Memory B cell (primary cell): ENCODE measurements at places on chromosomes 5 and 9.
A peak's percentile ranks its signal among the peaks of the same experiment; 100 is the strongest.

- DNase-seq, result no peak
These were observed 20.0 kb upstream of the TEK start for GRCh38 chr9:27088981-27089380.

GRCh38 chr9:83992407-83992806 lies 11.8 kb downstream of the RMI1 start:
- no peak for DNase-seq

GRCh38 chr5:134006115-134006514 lies 1.3 kb upstream of the VDAC1 start:
- no peak for DNase-seq

GRCh38 chr9:21322911-21323461 lies 12.2 kb downstream of the KLHL9 start:
- no peak for DNase-seq

DNA sequence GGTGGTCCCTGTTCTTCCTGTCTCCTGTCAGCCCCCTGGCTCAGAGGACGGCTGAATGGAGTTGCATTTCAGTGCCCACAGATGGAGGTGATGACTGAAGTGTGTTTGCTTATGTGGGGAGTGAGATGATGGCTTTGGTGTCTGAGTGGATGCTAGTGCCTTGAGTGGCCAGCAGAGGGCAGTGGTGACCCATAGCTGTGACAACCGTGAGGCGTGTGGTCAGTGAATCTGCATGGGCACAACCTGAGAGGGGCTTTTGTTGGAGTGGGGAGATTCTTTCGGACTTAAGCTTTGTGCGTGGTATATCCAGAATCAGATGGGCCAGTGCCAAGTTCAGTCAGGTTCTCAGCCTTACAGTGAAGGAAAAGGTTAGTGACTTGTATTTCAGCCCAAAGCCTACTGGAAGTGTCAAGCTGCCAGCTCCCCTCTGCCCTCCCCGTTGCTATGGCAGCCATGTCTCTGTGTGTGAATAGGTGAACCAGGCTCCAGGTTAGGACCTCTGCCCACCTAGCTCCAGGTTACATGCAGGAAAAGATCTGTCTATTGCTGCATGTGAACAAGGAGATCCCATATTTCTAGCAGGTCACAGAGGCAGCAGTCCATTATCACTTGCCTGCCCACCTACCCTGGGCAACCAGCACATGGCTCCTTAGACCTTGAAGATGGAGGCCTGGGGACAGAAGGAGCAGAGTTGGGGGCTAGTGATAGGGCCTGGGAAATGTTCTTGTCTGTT lies 14.7 kb upstream of the CXXC5 start:
- peak; percentile 68 for DNase-seq

GRCh38 chr9:78663369-78663768 lies 366.4 kb downstream of the PSAT1 start:
- no peak for DNase-seq

DNA sequence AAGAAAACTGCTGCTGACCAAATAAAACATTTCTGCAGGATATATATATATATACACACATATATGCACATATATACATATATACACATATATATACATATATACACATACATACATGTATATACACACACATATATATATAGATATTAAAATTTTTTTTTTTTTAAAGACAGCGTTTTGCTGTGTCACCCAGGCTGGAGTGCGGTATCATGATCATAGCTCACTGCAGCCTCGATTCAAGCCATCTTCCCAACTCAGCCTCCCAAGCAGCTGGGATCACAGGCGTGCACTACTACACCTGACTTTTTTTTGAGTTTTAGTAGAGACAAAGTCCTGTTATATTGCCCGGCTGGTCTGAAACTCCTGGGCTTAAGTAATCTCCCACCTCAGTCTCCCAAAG lies 2.7 kb downstream of the MRPL22 start:
- DNase-seq, result no peak

DNA sequence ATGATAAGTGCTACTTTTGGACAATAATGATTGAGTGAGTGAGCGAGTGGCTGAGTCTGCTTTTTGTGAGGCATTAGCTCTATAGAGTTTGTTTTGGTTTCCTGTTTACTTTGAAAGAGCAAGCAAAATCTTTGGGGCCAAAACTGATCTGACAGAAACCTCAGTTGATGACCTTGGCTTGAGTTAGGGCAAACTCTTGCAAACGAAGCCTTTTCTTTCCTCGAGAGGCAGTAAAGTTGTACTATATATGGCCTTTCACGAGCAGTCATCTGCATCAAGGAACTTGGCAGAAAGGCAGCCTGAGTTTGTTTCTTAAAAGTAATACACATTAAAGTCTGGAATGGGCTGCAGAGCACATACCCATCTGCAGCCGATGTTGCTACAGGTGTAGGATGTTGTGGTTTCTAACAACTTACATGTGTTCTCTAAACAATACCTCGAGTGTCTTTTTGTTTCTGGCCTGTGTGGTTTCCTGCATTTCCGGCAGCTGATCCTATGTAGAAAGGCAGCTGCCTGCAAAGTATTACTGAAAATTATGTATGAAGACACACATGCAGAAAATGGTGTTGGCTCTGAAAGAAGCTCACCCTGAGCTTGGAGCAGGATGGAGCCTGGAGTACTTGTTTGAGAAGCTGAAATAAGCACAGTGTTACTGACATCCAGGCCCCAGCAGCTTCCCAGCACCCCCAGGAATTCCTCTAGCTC lies 60.8 kb downstream of the FOXD1 start:
- no peak for DNase-seq

- DNase-seq, result no peak
These were observed 113.2 kb downstream of the SLC25A46 start for GRCh38 chr5:110852053-110852452.

- DNase-seq, result no peak
These were observed 99.6 kb downstream of the ASTN2 start for GRCh38 chr9:117315236-117315635.

GRCh38 chr9:27549196-27549755 lies 19.7 kb upstream of the MOB3B start:
- DNase-seq, result no peak

DNA sequence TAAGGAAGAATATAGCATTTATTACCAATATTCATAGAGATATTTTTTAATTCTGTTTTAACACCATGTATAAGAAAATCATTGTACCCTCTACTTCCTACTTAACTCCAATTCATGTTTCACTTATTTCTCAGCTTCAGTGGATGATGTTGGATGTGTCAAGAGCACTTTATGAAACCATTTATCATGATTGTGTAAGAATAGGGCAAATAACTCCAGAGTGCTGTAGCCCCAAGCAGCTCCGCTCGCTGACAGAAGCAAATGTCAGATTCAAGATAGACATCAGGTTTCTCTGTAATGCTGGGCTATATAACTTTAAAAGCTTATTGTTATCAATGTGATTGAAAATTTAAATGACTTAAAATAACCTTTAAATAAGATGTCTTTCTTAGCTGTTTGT lies 50.4 kb downstream of the MAST4 start:
- DNase-seq, result no peak

- DNase-seq, result no peak
These were observed 7.1 kb upstream of the PDCD6 start for GRCh38 chr5:264338-264737.

- no peak for DNase-seq
These were observed 79.8 kb downstream of the MAT2B start for GRCh38 chr5:163585206-163585605.

DNA sequence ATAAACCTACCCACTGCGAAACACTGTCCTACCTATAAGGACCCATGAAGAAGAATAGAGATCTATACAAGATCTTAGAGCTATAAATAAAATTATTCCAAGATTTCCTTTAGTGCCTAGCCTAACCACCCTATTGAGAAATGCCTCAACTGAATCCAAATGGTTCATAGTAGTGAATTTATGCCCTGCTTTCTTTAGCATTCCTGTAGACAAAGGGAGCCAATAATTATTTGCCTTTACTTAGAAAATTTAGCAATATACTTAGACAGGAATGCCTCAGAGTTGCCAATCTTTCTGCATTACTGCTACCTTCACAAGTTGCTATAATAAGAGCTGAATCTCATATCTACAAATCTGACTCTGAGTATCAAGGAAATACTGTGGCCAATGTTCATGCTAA lies 62.6 kb downstream of the PUM3 start:
- DNase-seq, result no peak

- no peak for DNase-seq
These were observed 122.9 kb downstream of the BASP1 start for GRCh38 chr5:17340379-17340778.

- no peak for DNase-seq
These were observed 1.5 kb downstream of the F2R start for GRCh38 chr5:76717222-76718083.
